Endothelial cell of umbilical vein (primary cell): ENCODE measurements at places on chromosomes 11 and 22. TPM values are rescaled to one million over a fixed set of nuclear protein-coding genes. Genes with fewer than 3 reads are reported as not detected.

DNA sequence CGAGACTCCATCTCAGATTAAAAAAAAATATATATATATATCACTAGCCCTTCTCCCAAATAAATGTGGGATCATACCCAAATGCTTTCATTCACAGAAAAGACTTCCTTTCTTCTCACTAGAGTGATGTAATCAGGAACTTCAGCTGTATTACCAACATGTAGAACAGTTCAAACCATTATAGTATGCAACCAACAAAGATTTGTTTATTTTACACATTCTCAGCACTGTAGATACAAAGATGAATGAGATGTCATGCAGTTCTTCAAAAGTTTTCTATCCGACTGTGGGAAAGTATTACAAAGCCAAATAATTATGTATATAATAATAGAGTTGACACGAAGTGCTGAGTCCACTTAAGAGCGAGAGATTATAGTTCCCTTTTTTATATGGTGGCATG, 22.2 kb upstream of the ZNF143 start:
- H3K27me3 ChIP-seq, result no peaks in the 10 kb centered on the region
- no peaks in the 10 kb centered on the region for H3K4me1 ChIP-seq
- no peak overlapping the region for H3K27ac ChIP-seq
- H3K36me3 ChIP-seq, result peaks cover 49% of the 10 kb centered on the region
- DNase-seq, result no peak

- no peaks in the 10 kb centered on the region for H3K4me1 ChIP-seq
- no peak overlapping the region for H3K27ac ChIP-seq
- no peaks in the 10 kb centered on the region for H3K36me3 ChIP-seq
- no peak overlapping the region for H3K4me3 ChIP-seq
- no peaks in the 10 kb centered on the region for H3K27me3 ChIP-seq
Observed at GRCh38 chr22:32544953-32545558, 70.4 kb downstream of the FBXO7 start.

DNA sequence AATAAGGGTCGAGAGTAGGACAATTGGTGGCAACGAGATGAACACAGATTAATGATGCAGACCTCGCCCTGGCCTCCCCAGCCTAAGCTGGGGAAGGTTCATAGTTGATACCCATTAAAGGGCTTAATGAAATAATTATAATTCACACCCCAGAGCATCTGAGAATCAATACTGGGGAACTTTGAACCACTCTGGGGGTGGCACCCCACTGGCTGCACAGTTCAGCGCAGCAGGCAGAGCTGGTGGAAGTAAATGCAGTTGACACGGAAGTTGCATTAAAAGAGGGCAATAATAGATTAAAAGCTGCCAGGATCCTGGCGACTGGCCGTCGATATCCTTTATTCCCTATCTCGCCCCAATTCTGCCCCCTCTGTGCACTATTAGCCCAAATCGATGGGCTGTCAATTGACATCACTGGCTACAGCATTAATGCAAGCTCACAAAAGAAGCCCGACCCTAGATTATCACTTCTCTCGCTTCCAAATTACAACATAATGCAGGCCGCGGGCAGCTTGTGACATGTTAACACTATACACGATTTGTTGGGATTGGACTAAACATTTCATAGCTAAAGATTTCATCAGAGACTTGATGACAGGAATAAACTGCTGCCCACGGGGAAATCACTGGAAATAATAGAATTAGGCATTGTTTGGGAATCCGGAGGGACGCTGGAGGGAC, 14.5 kb downstream of the HSPA8 start:
- no peak overlapping the region for H3K27ac ChIP-seq
- H3K36me3 ChIP-seq, result no peaks in the 10 kb centered on the region
- DNase-seq, result no peak

- H3K36me3 ChIP-seq, result no peaks in the 10 kb centered on the region
- H3K4me1 ChIP-seq, result peaks cover 4% of the 10 kb centered on the region
- no peak overlapping the region for H3K27ac ChIP-seq
- DNase-seq, result no peak
- H3K27me3 ChIP-seq, result no peaks in the 10 kb centered on the region
- H3K4me3 ChIP-seq, result no peak overlapping the region
Observed at GRCh38 chr11:112298535-112298934, 37.9 kb upstream of the PLET1 start.

GRCh38 chr11:128432926-128433325, 154.4 kb downstream of the ETS1 start:
- peaks cover 6% of the 10 kb centered on the region for H3K4me1 ChIP-seq
- no peak overlapping the region for H3K27ac ChIP-seq
- H3K36me3 ChIP-seq, result no peaks in the 10 kb centered on the region
- H3K27me3 ChIP-seq, result peaks cover 4% of the 10 kb centered on the region
- H3K4me3 ChIP-seq, result no peak overlapping the region

Gene FZD4
- 109 and 112 TPM in 2 replicates for total RNA-seq

- no peak overlapping the region for H3K4me3 ChIP-seq
- no peak for DNase-seq
- H3K27me3 ChIP-seq, result no peaks in the 10 kb centered on the region
- H3K36me3 ChIP-seq, result no peaks in the 10 kb centered on the region
- no peak overlapping the region for H3K27ac ChIP-seq
Observed at GRCh38 chr11:66281001-66281400, 3.0 kb downstream of the CNIH2 start.

DNA sequence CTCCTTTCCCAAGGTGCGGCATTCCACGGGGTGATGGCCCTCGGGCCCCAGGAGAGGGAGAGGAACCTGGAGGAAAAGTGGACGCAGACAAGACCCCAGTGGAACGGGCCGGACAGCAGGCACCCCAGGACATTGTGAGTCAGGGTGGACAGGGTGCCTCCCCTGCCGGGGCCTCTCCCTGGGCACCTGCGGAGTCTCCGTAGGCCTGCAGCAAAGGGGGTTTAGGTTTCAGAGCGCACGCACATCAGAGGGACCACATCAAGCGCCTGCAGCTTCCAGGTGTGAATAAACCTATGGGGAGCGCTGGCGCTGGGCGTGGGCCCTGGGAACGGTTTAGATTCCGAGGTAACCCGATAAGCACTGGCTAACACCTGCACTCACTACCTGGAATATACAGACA, 22.7 kb upstream of the FGF19 start:
- peaks cover 22% of the 10 kb centered on the region for H3K27me3 ChIP-seq
- no peak for DNase-seq
- no peak overlapping the region for H3K4me3 ChIP-seq
- no peak overlapping the region for H3K27ac ChIP-seq

GRCh38 chr11:96329419-96329818, 13.6 kb downstream of the MAML2 start:
- H3K4me3 ChIP-seq, result no peak overlapping the region
- no peak overlapping the region for H3K27ac ChIP-seq
- peaks cover 2% of the 10 kb centered on the region for H3K4me1 ChIP-seq
- DNase-seq, result no peak

- H3K27ac ChIP-seq, result no peak overlapping the region
- DNase-seq, result no peak
- H3K4me1 ChIP-seq, result no peaks in the 10 kb centered on the region
- H3K4me3 ChIP-seq, result no peak overlapping the region
- no peaks in the 10 kb centered on the region for H3K36me3 ChIP-seq
Observed at GRCh38 chr11:101288392-101288791, 158.8 kb upstream of the PGR start.

Gene FOLH1
- total RNA-seq, result 0.53 and 1.4 TPM in 2 replicates

Gene TRIM6
- 4.8 and 5.6 TPM in 2 replicates for total RNA-seq

DNA sequence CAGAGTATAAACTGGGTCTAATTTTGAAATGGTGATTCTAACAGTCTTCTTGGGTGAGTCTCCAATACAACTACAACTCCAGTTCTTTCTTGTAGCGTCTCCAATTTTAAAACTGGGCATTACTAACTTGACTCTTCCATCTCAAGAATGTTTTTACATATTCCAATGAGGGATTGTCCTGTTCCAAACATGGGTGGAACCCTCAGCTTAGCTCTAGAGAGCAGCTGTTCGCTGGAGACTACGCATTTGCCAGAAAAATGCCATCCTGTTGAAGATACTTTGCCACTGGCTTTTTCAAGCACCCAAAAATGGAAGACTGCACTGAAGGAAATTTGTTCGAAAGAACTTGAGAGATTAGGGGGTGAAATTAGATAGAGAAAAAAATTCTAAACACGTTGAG, 870.0 kb downstream of the NTM start:
- H3K27me3 ChIP-seq, result no peaks in the 10 kb centered on the region
- H3K27ac ChIP-seq, result no peak overlapping the region
- no peak overlapping the region for H3K4me3 ChIP-seq
- no peaks in the 10 kb centered on the region for H3K4me1 ChIP-seq
- no peak for DNase-seq

DNA sequence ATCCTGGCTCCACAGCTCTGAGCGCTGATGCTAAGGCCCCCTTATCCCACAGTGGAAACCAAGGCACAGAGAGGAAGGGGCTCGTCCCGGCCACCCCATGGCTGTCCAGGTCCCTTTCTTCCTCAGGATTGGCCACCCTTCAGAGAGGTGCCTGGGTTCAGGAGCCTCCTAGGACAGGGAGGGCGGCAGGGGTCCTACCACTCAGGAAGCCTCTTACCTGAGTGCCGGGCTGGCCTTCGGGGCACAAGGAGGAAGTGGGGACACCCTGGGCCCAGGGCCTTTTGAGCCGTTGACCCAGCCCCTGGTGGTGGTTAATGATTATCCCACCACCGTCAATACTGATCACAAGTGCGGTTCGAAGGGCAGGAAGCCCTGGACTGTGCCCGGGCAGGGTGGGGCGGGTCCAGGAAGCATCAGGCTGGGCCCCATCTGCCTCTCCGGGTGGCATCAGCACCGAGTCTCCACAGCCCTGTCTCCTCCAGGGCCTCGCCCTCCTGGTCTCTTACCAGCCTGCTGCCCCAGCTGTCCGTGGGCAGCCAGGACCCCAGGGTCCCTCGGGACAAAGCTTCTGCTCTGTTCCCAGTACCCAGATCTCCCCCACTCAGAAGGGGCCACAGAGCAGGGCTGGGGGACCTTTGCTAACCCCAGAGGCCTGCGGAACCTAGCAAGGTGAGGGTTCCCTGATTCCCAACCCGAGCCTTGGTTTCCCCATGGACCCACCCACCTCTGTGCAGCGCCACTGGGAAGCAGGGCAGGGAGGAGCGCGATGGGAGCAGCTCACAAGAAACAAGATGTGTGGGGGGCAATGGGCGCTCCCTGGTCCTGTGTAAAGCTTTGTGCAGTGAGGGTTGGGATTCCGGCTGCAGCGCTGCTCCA, 15.0 kb upstream of the EHD1 start:
- H3K36me3 ChIP-seq, result no peaks in the 10 kb centered on the region
- no peak for DNase-seq
- no peaks in the 10 kb centered on the region for H3K27me3 ChIP-seq
- H3K4me3 ChIP-seq, result no peak overlapping the region
- H3K4me1 ChIP-seq, result no peaks in the 10 kb centered on the region
- no peak overlapping the region for H3K27ac ChIP-seq

Gene NXPE4
- total RNA-seq, result not detected in 2 replicates

- no peaks in the 10 kb centered on the region for H3K4me1 ChIP-seq
- no peak for DNase-seq
- H3K27ac ChIP-seq, result no peak overlapping the region
- H3K36me3 ChIP-seq, result no peaks in the 10 kb centered on the region
- no peaks in the 10 kb centered on the region for H3K27me3 ChIP-seq
Observed at GRCh38 chr22:22709719-22710445, 65.5 kb downstream of the GGTLC2 start.

Gene BATF2
- 0.75 and 0.81 TPM in 2 replicates for total RNA-seq

GRCh38 chr22:31951194-31952093, 7.1 kb downstream of the YWHAH start:
- H3K27ac ChIP-seq, result peak overlapping the region; percentile 74
- H3K27me3 ChIP-seq, result no peaks in the 10 kb centered on the region
- no peak for DNase-seq
- H3K4me1 ChIP-seq, result peaks cover 47% of the 10 kb centered on the region
- no peak overlapping the region for H3K4me3 ChIP-seq
- H3K36me3 ChIP-seq, result peaks cover 8% of the 10 kb centered on the region
